ENCODE measurements at places on chromosomes 3 and 15.

- no peak for DNase-seq
Observed at GRCh38 chr15:89818287-89818686, 3.6 kb upstream of the ANPEP start.

DNA sequence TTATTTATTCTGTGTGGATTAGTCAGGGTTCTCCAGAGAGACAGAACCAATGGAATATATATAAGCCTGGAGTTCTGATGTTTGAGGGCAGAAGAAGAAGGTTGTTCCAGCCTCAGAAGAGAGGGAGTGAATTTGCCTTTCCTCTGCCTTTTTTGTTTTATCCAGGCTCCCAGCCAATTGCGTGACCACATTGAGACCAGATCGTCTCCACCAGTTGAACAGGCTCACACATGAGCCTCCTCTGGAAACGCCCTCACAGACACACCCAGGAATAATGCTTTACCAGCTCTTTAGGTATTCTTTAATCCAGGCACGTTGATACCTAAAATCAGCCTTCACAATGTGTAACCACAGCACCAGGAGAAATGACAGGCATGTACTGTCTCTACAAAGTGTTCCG, 923.1 kb downstream of the TBL1XR1 start:
- DNase-seq, result no peak

GRCh38 chr3:159785273-159785708, 203.3 kb upstream of the IL12A start:
- no peak for DNase-seq

DNA sequence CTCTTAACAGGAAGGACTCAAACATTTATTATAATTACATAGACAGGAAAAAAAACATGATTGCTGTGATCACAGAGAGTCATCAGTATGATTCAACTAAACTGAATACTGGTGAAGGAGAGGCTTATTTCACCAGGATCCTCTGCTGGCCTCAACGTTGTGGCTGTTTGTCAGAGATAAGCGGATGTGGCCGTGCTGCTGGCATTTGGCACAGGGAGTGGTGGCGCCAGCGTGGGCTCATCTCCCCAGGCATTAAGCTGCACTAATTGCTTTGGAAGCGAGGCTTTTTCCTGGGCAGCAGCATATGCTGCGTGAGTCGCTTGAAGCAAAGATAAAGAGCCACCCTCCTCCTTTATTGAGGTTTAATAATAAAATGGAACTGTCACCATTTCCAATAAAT, 306.7 kb downstream of the LRTM1 start:
- DNase-seq, result no peak

DNA sequence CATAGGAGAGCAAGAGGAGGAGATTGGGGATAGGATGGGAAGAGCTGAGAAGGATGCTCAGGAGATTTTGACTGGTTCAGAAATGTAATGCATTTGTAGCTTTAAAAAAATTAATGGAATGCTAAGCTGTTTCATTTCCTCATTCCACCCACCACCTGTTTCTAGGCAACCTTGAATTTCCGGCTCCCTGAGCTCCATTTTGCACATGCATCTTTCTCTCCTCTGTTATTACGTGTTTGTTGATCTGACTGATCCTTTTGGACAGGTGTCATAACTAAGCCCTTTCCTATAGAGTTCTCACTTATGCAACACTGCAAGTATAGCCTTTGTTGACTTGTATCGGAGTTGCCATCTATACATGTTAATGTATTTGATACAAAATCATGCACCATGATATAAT, 4.3 kb downstream of the TMPRSS7 start:
- DNase-seq, result no peak

DNA sequence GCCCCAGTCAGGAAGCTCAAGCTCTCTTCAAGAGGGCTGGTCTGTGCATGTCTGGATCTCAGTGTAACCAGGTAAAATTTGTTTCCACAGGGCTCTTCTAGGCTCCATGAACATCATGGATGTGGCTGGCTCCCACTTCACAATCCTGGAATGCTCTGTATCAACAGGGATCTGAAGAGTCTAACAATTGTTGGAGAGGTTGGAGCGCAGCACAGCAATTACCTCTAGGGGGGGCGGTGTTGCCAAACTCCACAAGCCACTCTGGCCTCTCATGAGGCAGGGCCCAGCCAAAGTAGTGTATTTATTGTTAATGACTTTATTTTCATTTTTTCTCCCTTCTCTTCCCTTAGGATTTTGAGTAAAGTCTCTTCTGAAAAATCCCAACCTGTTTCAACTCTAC, 6.1 kb upstream of the EIF2B5 start:
- no peak for DNase-seq

- no peak for DNase-seq
Observed at GRCh38 chr3:24623657-24624056, 129.0 kb upstream of the THRB start.

GRCh38 chr3:183385698-183386613, 42.5 kb downstream of the MCF2L2 start:
- DNase-seq, result peak; percentile 66

DNA sequence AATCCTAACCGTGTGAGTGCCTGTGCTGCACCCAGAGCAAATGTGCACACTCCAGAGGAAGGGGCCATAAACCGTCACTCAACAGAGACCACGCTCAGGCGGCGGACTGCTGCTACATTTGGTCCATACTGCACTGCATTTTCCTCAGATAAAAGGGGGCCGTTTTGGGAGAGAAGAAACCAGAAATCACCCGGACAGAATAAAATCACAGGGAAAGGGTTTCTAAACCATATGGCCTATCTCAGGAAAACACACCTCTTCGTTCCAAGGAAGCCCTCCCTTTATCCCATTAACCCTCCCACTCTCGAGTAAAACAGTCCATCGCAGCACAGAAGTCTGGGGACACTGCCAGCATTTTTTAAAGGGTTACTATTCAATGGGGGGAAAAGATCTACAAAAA, 7.6 kb downstream of the IL17RD start:
- no peak for DNase-seq
